Skin of body (tissue), 3 donors: ENCODE measurements at places on chromosomes 5 and 9. TPM values are rescaled to one million over a fixed set of nuclear protein-coding genes. Genes with fewer than 3 reads are reported as not detected.

Gene PTGR1
- 40.2 TPM for total RNA-seq

Gene PCDHB2
- 3.1 TPM for total RNA-seq

Gene CCDC69
- total RNA-seq = 7.0 TPM

Gene GHR
- 25.4 TPM for total RNA-seq

Gene MEIKIN
- total RNA-seq = not detected

Gene UAP1L1
- total RNA-seq = 5.4 TPM

Gene PRELID1
- 42.8 TPM for total RNA-seq

Gene ANP32B
- 32.3 TPM for total RNA-seq

Gene PCDHGA12
- 3.9 TPM for total RNA-seq
